ENCODE measurements at places on chromosomes 11 and 22.

DNA sequence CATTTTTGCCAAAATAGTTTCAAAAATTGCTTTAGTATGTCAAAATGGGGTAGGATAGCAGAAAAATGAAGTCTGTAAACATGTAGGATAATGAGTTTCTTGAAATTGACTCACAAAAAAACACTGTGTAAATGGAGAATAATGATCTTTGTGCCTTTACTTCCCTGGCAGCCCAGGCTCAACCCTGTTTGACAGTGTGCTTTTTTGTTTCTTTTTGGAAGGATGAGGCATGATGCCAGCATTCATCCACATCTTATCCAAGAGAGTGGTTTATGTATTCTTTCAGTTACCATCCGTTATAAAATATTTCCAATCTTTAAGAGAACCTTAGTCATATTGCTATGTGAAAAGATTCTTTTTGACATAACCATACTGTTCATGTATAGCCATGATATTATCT is 70.6 kb downstream of the ARHGAP42 start:
- no peak for DNase-seq

GRCh38 chr11:34044664-34045485 is 6.7 kb upstream of the CAPRIN1 start:
- peak; percentile 52 for DNase-seq

DNA sequence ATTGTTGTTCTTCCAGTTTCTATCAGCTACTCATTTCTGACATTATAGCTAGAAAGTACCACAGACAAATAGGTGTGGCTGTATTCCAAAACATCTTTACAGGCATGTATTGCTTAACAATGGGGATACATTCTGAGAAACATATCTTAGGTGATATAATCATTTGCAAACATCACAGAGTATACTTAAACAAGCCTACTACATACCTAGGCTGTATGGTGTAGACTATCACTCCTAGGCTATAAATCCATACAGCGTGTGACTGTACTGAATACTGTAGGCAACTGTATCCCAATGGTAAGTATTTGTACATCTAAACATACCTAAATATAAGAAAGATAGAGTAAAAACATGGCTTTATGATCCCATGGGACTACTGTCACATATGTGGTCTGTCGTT is 231.8 kb downstream of the ETS1 start:
- no peak for DNase-seq

DNA sequence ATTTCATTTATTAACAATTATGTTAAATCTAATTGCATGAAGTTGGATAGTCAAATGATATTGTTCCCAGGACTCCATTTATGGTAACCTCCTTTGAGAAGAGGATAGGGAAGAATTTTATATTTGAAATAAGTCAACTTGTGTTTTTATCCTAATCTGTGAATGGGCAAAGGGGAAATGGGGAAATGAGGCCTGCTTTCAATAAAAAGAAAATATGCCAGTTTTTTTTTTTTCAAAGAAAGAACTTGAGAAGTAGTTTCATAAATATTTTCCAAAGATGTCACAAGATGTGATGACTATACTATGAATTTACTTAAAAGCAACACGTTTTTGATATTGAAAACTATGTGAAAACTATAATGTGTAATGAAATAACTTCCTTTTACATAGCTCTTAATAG is 201.8 kb downstream of the TMEM135 start:
- no peak for DNase-seq

GRCh38 chr22:44217346-44217745 is 36.6 kb downstream of the PARVG start:
- no peak for DNase-seq

DNA sequence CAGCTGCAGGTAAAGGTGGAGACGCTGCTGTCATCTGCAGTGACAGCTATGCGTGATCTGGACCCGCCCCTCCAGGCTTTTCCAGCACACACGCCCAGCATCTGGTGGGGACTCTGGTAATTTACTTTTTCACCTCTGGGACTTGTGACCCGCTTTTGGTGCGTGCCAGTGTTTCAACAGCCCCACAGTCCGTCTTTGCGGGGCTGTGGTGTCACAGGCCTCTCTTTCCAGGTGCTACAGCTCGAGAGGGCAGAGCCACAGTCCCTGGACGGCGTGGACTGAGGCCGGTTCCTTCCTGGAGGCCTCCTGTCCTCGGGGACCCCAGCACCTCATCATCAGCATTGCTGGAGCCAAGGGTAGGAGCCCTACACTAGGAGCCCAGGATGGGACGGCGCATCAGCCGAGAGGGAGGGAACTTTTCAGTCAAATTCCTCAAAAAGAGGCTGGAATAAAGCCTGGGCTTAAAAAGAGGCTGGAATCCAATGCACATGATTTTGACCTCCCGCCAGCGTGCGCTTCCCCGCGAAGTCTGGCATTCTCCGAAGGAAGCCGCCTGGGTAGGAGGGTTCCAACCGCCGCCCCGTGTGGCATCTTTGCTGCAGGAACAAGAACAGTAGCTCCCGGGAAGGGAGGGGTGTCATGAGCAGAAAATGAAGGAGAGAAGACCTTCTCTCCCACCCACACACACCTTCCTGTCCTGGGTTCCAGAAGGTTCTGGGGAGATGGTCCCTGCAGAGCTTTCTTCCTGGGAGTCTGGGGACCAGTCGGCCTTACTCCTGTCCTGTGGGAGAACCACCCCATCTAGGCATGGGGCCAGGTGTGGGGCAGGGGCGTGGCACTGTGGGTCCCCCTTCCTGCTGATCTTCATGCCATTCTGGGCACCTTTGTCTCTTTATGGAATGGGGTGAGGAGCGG is 25.7 kb upstream of the KRTAP5-7 start:
- DNase-seq, result no peak

- no peak for DNase-seq
Measured at GRCh38 chr11:44906649-44907048, 44.0 kb downstream of the TP53I11 start.

DNA sequence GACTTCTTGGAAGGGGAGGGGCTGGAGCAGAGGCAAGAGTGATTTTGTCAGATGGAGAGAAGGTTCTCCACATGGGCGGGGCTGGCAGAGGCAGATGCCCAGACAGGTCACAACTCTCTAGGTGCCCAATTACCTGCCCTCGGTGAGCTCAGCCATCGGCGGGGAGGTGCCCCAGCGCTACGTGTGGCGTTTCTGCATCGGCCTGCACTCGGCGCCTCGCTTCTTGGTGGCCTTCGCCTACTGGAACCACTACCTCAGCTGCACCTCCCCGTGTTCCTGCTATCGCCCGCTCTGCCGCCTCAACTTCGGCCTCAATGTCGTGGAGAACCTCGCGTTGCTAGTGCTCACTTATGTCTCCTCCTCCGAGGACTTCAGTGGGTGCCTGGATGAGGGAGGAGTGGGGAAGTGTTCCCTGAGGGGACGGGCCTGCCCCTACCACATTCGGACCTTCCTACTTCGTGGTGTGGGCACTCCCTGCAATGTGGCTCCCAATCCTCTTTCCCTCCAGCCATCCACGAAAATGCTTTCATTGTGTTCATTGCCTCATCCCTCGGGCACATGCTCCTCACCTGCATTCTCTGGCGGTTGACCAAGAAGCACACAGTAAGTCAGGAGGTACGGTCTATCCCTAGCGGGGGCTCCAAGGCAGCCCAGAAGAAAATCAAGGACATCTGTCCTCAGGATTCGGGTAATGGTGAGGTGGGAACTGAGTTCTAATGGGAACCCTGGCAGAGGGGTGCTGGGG is 15.6 kb downstream of the PGAP2 start:
- DNase-seq, result no peak

- DNase-seq, result no peak
Measured at GRCh38 chr11:73229896-73230875, 12.1 kb downstream of the P2RY2 start.
